ENCODE measurements at places on chromosomes 6 and 20. TPM values are rescaled to one million over a fixed set of nuclear protein-coding genes. Genes with fewer than 3 reads are reported as not detected.

ENPP3 gene
- total RNA-seq: 0.12 TPM

PERP gene
- total RNA-seq: 90.5 TPM

TBC1D32 gene
- 6.2 TPM for total RNA-seq

DNMT3B gene
- total RNA-seq: 1.0 TPM

CSTF1 gene
- total RNA-seq: 60.9 TPM

FITM2 gene
- total RNA-seq: 14.3 TPM

CGAS gene
- total RNA-seq: 12.6 TPM

BPIFB1 gene
- total RNA-seq: not detected

WFDC2 gene
- not detected for total RNA-seq

KCTD20 gene
- total RNA-seq: 67.0 TPM

RAB44 gene
- total RNA-seq: not detected

PTCHD4 gene
- 1.6 TPM for total RNA-seq

COL20A1 gene
- 0.06 TPM for total RNA-seq

PABPC1L gene
- total RNA-seq: 56.2 TPM

C20orf202 gene
- 0.05 TPM for total RNA-seq

PAX1 gene
- 0.54 TPM for total RNA-seq

STMND1 gene
- total RNA-seq: not detected

NKAIN2 gene
- total RNA-seq: 3.7 TPM

DNAH8 gene
- not detected for total RNA-seq

SNX9 gene
- 27.2 TPM for total RNA-seq

BEND3 gene
- total RNA-seq: 3.0 TPM

SMOC2 gene
- not detected for total RNA-seq

PSMB8 gene
- total RNA-seq: 48.2 TPM

ELOVL4 gene
- total RNA-seq: 16.9 TPM

SIM1 gene
- total RNA-seq: not detected

DEF6 gene
- total RNA-seq: 2.1 TPM

FNDC11 gene
- total RNA-seq: 0.05 TPM

SLC22A2 gene
- not detected for total RNA-seq

TNFRSF6B gene
- 0.10 TPM for total RNA-seq

COL10A1 gene
- not detected for total RNA-seq

EYA4 gene
- total RNA-seq: 26.0 TPM

PRKN gene
- 20.4 TPM for total RNA-seq

COX4I2 gene
- total RNA-seq: not detected

REM1 gene
- total RNA-seq: not detected

PRDM1 gene
- 3.0 TPM for total RNA-seq

TREML2 gene
- not detected for total RNA-seq

PTPRK gene
- total RNA-seq: 5.5 TPM

IPCEF1 gene
- total RNA-seq: not detected

KIAA1755 gene
- not detected for total RNA-seq

FRK gene
- total RNA-seq: 6.9 TPM
